HS-27A (cell line): ENCODE measurements at places on chromosomes 5 and 9.

GRCh38 chr9:81411961-81412360, 277.4 kb downstream of the TLE1 start:
- DNase-seq, result no peak

DNA sequence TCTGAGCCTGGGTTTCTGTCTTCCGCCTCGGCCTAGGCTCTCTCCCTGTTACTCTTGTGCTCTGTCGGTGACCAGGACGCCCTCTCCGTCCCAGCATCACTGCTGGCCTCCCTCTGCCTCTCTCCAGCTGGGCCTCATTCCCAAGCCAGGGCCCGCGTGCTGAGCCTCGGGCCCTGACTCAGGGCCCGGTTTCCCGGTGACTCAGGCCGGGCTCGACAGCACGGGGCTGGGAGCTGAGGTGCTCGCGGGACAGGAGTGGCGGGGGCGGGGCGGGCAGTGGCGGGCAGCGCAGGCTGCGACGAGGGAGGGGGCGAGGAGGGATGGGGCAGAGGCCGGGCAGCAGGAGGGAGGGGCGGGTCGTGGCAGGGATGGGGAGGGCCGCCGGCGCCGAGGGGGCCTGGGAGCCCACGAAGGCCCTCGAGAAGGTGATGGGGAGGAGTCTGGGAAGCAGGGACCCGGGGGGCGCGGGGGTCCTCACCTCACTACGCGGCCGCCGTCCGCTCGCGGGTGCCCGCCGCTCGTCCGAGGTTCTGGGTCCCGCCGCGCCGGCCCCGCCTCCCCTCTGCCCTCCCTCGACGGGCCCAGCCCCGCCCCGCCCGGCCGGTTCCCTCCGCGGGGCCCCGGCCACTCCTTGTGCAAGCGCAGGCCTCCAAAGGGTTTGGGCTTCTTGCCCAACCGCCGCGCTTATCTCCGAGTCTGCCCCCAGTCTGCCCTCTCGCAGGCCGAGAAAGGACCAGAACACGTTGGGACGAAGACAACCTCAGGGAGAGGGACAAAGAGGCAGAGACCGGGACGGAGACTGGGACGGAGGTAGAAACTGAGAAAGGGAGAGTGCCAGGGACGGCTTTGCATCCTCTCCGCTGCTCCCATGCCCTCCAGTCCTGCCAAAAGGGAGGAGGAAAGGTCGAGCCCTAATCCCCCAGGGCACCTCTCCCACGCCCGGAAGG, at the start of gene ARAP3:
ARAP3 (minus strand) TSS at position 536 of the 947 bp plus-strand sequence. CDS start 1,744 bp downstream, outside the sequence.
- DNase-seq, result no peak

DNA sequence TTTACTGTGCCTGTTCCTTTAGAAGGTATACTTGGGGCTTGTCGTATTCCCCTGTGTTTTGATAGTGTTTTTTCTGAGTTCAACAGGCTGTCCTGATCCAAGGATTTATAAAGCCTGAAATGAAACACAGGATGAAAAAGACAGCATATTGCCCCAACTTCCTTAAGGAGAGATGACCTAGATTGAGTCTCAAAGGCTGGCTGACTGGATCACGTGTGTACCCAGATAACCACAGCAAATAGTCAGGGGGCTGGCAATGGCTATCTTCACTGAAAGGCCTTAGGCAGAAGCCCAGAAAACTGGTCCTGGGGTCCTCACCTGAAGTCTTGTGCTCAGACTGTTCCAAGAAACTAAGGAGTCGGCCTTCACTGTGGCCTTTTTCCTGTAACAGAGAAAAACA, 7.7 kb upstream of the HK3 start:
- DNase-seq, result no peak

DNA sequence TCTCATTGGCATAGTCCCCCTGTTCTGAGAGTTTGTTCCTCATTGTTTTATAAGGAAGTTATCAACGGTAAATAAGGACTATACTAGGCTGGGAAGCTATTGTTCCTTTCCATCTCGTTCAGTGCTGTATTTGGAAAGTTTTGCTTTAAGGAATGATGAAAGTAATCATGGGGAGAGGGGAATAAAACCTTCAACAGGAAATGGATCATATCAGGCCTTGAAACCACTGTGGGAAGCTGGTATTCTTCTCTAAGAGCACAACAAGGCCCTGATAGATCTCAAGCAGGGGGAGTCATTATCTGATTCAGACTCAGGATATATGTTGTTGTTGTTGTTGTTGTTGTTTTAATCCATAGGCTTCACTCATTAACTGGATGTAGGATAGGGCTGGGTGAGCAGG, 474.5 kb downstream of the ENC1 start:
- DNase-seq, result no peak

DNA sequence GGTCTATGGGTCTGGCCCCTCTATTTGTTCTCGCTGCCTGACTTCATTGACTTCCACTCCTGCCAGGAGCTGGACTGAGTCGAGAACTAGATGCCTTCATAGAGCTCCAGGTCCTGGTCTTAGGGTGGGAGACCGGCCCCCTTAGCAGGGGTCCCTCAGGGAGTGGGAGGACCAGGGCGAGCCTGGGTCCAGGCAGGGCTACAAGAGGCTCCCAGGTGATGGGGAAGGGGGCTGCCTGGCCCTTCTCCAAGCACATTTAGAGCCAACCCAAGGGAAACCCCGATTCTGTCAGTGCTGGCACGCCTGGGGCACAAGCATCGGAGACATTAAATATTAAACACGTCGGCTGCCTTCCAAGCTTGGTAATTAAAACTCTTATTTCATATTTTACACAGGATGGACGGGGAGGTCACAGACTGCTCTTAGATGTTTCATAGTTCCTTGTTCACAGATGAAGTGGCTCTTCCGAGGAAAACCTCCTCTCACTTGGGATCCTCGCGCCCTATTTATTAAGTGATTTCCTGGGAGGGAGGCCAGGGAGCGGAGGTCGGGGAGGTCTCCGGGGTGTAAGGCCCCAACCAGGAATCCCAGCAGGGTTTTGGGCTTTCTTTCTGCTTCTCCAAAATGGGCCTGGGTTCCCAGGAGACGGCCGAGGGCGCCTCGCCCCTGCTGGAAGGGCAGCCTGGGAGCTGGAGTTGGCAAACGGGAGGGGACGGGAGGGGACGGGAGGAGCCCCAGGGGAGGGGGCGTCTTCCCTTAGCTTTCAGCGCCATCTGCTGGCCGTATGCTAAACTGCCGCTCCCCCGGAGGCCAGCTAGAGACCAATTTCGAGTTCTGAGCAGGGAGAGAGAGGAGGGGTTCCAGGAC, 23.4 kb upstream of the ZBTB43 start:
- no peak for DNase-seq

DNA sequence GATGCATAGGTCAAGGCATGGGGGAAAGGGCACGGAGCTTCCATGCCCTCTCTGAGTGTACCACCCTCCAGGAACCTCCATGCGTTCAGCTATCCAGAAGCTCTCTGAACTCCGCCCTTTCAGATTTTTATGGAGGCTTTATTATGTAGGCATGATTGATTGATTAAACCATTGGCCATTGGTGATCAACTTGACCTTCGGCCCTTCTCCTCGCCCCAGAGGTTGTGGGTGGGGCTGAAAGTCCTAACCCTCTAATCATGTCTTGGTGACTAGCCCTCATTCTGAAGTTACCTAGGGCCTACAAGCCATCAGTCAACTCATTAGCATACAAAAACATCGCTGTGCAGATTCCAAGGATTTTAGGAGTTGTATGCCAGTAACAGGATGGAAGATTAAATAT, 323.7 kb upstream of the KLF4 start:
- no peak for DNase-seq

GRCh38 chr9:86073839-86074238, 25.5 kb downstream of the GOLM1 start:
- no peak for DNase-seq

GRCh38 chr9:113790093-113790492, 86.0 kb upstream of the ZNF618 start:
- no peak for DNase-seq

DNA sequence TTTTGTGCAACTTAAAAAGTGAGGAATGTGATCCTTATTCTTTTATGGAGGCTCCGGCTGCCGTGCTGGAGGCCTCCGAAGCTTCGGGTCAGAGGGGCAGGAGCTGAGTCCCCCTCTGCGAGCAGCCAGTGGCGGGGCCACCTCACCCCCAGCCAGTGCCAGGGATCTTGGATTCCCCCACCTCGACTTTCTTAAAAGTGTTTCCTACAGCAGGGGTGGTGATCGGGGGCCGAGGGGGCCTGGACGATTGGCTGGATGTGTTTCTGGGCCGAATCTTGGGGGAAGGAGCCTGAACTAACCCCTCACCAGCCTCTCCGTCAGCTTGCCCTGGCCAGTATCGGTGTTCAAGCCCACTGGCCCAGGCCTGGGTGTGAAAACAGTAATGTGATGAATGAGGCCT, 92.2 kb upstream of the LMX1B start:
- DNase-seq, result no peak

DNA sequence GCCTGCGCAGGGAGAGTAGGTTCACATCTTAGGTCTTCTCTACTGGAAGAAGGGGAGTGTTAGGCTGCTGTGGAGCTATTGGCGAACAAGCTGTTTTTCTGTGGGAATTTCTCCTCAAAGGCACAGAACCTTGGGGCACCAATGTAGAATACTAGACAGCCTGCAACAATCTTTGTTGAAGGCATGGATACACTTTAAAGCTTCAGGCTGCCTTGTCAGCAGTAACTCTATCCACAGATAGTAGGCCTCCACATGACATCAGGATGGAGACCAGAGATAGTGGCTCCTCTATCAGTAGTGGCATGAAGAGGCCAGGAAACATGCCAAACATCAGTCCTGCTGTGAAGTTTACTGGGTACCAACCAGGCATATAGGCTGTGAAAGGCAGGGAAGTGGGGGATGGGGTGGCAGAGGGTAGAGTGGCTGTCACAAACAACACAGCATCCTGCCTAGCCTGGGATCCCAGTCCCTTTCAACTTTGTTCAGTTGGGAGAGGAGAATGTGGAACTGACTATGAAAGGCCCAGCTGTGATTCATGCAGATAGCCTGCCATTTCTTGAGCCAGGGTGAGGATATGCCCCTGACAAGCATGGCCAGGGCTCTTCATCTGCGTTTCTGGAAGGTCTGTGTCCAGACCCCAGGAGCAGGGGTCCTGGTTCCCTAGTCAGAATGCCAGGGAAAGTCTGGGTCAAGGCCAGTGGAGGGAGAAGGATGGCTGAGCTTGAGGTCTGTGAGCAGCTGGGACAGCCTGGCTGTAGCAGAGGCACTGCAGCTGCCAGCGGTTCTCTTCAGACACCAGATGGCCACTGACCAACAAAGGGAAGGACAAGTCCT, 1.0 kb upstream of the HK3 start:
- no peak for DNase-seq

DNA sequence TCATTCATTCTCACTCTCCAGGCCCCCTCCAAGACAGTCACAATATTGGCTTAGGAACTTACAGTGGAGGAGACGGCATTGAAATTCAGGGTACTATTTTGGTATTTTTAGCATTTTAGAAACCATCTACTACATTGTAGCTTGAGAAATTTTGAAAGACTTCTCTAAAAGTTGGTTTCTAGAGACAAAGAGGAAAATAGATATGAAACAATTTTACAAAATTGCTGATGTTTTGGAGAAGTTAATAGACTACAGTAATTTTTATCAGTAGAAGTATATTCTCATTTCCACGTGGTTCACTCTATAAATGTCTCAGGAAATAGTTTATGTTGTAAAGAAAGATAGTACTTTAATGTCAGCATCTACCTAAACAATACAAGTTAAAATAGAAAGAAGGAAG, 63.2 kb upstream of the ZSWIM6 start:
- DNase-seq, result no peak

GRCh38 chr5:163578652-163579051, 73.2 kb downstream of the MAT2B start:
- no peak for DNase-seq

DNA sequence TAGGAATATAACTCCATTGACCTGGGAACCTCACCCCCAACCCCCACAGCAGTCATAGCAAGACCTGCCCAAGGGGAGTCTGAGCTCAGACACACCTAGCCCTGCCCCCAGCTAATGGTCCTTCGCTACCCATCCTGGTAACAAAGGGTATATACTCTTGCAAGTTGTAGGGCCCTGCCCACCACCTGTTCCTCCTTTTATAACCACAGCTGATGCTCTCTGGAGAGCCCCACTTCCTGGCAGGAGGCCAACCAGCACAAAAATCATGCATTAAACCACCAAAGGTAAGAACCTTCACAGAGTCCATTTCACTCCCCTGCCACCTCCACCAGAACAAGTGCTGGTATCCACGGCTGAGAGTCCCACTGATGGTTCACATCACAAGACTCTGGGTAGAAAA, 1195.3 kb upstream of the SEMA6A start:
- DNase-seq, result no peak

DNA sequence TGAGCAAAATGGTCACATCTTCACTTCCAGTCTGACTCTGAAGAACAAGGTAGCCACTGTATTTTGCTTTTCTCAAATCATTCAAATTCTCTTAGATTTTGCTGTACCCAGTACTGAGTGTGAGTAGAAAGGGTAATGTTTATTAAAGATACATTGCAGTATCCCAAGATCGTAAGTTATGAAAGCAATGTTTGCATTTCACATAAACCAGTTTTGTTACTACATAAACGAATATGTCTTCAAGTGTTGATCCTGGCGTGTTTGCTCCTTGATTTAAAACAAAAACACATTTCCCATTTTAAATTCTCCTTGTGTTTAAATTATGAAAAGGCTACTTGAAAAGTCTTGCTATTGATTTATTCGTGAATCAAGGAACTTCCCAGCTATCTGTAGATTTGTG, 22.0 kb downstream of the SNX30 start:
- DNase-seq, result no peak

GRCh38 chr9:117926031-117926658, 221.9 kb downstream of the TLR4 start:
- DNase-seq, result peak; percentile 40

- no peak for DNase-seq
Observed at GRCh38 chr5:88670461-88670860, 212.5 kb downstream of the MEF2C start.

DNA sequence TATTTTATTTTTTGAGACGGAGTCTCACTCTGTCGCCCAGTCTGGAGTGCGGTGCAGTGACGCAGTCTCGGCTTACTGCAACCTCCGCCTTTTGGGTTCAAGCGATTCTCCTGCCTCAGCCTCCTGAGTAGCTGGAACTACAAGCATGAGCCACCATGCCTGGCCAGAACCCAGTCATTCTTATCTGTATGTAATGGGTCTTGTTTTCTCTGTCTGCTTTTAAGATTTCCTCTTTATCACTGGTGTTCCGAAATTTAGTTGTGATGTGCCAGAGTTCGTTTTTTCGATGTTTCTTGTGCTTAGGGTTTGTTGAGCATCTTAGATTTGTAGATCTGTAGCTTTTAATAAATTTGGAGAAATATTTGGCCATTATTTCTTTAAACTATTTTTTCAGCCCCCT, 19.2 kb downstream of the SLC25A25 start:
- DNase-seq, result no peak

DNA sequence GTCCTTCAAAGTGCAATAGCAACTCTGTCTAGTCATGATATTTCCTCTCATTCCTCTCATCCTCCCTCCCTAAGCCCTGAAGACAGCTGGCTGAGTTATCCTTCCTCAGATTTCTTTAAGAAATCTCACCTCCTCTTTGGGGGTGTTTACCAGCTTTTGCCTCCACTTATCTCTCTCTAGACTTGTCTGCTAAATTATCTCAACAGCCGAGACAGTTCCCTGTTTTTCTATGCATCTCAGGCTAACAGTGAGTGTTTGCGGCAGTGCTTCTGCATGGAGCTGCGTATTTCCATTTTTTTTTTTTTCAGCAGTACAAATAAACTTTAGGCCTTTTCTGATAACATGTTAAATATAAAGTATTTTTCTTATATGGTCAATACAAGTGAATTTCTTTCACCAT, 20.9 kb downstream of the KCTD16 start:
- no peak for DNase-seq
